Germinal center (tissue), 1 donor: ENCODE measurements at places on chromosomes 6 and 20.
A peak's percentile ranks its signal among the peaks of the same experiment; 100 is the strongest.

- no peak for DNase-seq
Measured at GRCh38 chr6:12572896-12573827, 143.4 kb upstream of the PHACTR1 start.

GRCh38 chr6:24445704-24446103 lies 43.0 kb downstream of the MRS2 start:
- DNase-seq = no peak

- DNase-seq = no peak
Measured at GRCh38 chr6:130525408-130525807, 159.6 kb downstream of the TMEM200A start.

GRCh38 chr20:35223941-35224340 lies 2.5 kb upstream of the MMP24 start:
- DNase-seq = no peak

DNA sequence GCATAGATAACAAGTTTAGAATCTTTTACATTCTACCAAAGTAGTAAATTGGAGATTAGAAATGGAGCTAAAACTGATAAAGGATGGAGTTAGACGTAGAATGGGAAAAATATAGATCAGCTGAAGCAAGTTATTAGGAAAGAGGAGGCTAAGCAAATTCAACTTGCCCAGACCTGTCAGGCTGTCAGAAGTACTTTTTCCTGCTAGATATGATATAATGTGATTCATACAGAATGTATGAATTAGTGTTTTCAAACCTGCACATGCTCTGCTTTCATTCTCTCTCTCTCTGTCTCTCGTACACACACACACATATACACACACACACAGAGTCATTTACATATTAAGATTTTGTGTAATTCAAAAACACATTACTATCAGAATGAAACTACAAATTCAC lies 133.2 kb upstream of the HDGFL1 start:
- DNase-seq = no peak

- DNase-seq = no peak
Measured at GRCh38 chr6:78199044-78199443, 546.2 kb downstream of the MEI4 start.

DNA sequence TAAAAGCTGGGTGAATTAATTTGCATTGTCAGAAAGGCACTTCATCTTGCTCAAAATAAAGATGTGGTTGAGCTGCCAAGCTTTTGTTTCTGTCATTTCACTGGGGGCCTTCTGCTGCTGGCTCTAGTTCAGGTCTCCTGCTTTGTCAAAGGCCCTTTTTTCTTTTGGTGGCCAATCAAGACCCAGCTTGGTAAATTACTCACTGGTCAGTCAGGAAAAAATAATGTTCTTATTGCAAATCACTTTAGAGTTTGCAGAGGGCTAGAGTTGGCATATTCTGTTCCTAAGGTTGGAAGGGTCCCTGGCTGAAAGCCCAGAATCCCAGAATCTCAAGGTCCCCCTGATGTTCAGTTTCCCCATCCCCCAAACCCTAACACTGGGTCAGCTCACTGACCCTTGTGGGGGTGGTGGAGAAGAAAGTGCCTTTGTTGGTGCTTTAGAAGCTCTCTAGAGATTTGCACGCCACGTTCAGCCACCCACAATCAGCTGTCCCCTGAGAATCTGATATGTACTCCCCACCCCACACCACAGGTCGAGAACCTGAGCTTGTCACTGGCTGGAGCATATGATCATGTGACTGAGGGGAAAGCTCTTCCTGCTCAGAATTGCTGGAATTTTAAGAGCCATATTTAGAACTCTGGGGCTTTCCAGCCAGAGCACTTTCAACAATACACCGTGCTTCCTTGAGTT lies 21.7 kb upstream of the BNIP5 start:
- peak; percentile 47 for DNase-seq

- DNase-seq = peak; percentile 10
Measured at GRCh38 chr6:75608956-75609533, 7.4 kb downstream of the SENP6 start.

DNA sequence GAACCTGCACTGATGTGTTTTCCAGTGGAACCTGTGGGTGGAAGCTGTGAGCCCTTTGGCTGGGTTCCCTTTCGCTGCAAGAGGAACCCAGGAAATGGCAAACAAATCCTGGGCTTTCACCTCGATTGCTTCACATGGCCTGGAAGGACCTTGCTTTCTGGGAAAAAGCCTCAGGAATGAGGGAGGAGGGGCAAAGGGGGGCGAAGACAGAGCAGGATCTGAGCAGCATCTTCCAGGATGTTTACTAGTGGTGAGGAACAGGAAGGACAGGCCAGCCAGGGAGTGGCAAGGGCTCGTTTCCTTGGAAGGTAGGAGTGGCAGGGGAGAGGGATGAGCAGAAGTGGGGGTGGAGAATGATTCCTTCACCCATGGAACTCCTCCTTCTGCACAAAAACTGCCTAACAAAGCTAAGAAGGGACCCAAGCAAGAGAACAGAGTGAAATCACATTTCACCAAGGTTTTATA lies 5.9 kb downstream of the SLC2A10 start:
- DNase-seq = no peak

- DNase-seq = peak; percentile 15
Measured at GRCh38 chr6:138431256-138432062, 27.4 kb downstream of the HEBP2 start.

GRCh38 chr6:15352845-15353244 lies 107.0 kb downstream of the JARID2 start:
- DNase-seq = no peak

DNA sequence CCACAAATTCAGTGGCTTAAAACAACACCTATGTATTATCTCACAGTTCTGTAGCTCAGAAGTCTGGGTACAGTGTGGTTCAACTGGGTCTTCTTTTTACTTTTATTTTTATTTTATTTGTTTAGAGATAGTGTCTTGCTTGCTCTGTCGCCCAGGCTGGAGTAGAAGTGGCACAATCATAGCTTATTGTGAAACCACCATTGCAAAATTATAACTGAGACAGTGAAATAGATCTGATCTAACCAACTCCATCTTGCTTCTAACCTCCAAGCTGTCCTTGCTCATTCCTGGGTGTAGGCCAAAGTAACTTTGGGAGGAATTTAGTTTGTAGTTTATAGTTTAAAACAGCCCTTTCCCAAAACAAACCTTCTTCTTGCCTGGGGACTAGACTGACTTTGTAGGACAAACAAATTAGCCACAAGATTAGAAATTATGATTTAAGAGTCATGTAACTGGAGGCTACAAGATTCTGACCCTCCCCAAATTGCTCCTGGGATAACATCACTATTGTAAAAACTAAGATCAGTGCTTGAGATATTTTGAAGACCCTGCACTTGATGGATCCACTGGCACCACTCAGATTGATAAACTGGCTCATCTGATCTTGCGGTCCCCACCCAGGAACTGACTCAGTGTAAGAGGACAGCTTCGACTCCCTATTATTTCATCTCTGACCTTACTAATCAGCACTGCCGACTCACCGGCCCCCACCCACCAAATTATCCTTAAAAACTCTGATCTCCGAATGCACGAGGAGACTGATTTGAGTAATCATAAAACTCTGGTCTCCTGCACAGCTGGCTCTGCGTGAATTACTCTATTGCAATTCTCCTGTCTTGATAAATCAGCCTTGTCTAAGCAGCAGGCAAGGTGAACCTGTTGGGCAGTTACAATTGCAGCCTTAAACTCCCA lies 193.4 kb upstream of the CDYL start:
- no peak for DNase-seq

DNA sequence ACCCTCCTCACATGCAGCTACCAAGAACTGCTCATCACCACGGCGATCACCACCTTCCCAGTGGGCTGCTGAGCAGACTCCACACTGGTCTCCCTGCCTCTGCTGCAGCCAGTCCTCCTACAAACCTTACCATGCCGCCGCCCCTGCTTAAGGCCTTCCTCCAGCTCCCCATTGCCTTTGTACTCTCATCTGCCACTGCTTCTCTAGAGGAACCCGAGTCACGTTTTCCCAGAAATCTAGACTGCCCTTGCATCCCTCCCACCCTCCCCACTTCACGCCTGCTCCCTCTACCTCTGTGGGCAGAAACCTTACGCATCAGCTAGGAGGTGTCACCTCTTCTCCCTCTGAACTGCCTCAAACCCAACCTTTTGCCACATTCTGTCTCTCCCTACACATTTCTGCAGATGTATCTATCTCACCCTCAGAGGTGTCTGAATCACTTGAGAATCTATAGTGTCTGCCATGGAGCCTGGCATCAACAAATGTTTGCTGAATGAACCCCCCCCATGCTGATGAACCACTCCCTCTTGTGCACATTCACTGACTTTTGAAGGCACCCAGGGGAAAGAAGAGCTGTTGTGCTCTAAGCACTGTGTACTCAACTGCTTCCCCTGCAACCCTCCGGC lies 4.3 kb downstream of the E2F1 start:
- DNase-seq = no peak

GRCh38 chr6:80105972-80106417 lies 476 bp upstream of the BCKDHB start:
- DNase-seq = no peak

GRCh38 chr6:90446164-90446563 lies 140.7 kb downstream of the MAP3K7 start:
- no peak for DNase-seq

DNA sequence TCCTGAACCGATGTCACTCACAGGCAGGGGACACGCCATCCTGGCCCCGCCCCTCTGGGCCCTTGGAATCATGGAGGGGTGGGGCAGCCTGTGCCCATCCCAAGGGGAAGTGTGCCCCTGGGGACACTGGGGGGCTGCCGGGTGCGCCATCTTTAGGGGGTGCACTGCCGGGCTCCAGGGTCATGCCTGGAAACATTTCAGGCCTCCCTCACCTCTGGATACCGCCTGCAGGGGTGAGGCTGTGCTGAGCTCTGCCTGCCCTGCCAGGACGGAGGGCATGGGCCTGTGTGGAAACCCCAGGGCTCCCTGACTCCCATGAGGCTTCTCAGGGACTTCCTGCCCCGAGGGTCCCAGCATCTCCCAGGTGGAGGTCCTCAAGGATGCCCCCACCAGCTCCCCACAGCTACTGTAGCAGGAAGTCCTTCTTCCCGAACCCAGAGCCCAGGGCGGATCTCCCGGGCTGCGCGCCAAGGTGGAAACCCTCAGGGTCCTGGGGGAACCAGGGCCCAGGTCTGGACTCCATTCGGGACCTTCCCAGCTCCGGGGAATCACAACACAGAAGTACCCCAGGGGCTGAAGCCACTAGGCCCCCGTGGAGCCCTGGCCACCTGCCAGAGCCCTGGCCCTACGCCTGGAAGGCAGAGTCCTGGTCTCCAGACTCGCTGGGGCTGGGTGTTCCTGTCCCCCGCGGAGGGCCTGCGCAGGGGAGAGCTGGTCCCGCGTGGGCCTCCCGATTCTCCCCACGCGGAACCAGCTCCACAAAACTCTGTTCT lies 15.6 kb downstream of the CHRNA4 start:
- no peak for DNase-seq

DNA sequence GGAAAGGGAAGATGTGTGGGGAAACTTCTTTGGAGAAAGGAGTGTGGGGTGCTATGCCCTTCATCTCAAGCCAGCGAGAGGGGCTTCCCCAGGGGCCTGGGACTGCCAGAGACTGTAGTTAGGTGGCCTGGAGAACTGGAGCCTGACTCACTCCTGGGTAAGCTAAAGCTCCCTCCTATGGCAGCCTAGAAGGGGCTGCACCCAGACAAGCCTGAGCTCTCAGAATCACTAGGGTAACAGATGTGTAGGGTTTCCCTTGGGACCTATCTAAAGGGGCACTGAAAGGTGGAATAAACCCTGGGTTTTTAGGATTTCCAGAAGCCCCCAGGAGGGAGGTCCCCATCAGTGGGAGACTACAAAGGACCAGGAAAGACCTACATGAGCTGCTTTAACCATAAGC lies 1.6 kb upstream of the ARMC2 start:
- no peak for DNase-seq

DNA sequence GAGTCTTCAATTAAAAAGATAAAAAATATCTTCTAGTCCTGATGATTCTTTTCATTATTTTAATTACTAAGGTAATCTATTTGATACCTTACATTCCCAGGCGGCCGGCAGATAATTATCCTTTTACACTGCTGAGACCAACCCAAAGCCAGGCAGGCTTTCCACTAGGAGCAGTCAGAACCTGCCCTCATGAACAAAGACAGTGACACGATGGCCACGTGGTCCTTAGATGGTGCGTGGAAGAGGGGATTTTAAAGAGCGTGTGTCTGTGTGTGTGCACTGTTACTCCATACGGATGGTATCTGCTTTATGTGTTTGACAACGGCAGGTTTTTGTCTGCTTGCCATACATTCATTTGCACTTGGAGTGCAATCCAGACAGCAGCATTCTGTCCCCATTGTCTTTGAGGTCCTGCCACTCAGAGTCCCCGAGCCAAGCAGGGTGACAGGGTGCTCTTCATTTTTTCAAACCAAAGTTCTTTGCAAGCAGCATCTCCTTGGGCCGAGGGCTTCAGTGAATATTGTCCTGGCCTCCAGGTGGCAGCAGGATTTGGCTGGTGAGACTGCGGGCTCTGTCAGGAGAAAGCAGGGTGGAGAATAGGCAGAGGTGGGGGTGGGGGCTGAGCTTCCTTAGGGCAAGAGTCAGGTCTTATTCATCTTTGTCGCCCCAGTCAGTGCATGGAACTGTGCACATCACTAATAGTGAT lies 260.5 kb downstream of the NRN1 start:
- DNase-seq = no peak

- DNase-seq = no peak
Measured at GRCh38 chr20:45913116-45913515, 1.2 kb upstream of the PLTP start.

DNA sequence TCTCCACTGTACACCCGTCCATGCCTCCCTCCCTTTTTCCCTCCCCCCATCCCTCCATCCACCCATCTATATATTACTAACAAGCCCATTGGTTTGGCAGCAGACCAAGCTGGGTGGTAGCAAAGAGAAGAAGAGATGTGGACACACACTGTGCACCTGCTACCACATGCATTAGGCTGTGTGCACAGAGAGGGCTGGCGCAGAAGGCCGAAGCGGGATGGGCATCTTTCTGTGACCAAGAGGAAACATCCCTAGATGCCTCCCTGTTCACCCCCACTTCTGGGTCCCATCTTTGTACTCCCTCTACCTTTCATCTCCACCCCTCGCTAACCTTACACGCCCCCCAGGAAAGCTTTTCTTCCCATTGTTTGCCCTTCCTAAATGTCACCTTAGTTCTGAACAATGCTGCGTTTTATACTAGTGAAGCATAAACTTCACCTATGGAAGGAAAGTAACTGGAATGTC lies 64.9 kb upstream of the AFDN start:
- DNase-seq = no peak

- no peak for DNase-seq
Measured at GRCh38 chr20:18653736-18654447, 66.0 kb downstream of the DTD1 start.

DNA sequence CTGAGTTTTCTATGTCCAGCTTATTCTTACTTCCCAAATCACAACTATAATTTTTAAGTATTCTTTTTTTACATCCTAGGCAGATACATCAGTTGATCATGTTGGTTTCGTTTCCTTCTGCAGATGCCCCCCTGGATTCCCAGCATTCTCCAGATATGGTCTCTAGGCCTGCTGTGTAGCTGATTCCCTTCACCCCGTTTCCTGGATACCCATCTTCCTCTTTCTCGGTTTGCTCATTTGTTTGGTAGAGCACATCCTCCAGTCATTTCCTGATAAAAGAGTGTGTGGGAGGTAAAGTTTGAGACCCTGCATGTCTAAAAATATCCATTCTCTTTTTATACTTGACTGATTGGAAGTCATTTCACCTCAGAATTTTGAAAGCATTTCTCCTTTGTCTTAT lies 66.4 kb downstream of the ANKS1A start:
- DNase-seq = no peak

GRCh38 chr6:30887901-30888815 lies 3.8 kb downstream of the DDR1 start:
- DNase-seq = no peak
